CMK (cell line): ENCODE measurements at places on chromosomes 4 and X.
A peak's percentile ranks its signal among the peaks of the same experiment; 100 is the strongest.

DNA sequence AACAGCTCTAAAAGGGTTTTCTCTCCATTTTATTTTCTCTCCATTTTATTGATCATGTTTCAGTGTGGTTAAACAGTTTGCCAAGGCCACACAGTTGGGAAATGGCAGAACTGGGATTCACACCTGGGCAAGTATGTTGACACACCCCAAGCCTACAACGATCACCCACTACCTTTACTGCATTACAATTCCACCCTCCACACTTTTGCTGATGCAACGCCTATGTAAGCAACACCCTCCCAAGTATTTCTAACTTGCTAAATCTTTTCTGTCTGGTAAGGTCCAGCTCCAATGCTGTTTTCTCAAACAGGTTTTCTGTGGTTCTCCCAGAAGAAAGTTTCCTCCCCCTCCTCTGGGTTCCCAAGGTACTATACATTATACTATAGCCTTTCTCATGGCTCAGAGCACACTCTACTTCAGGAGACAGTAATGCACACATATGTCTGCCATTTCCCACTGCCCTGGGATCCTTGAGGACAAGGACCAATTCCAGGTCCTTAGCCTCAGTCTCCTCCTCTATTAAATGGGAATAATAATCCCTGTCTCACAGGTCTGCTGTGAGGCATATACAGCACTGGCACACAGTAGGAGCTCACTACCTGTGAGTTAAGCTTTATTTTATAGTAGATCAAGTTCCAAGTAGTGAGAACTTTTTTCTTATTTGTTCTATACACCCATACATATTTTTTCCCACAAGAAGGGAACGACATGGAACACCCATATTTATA is 27.9 kb downstream of the IQSEC2 start:
- no peak for DNase-seq

GRCh38 chr4:53490161-53490956 is 100.9 kb downstream of the LNX1 start:
- no peak for DNase-seq

DNA sequence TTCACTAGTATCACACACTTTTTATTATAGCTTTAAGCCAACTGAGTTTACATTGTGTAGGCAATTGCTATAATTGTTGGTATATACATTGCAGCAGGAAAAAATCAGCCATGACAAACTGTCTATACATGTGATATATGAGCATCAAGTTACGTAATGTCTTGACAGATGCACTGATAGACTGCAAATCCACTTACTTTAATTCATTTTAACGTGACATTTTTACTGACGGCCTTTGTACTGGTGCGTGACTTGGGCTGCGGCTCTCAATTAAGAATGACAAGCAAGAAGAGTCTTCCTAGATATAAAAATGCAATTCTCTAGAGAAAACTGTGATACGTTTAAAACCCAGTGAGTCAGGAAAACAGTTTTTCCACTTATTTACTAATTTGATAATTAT is 143.8 kb downstream of the ACTRT1 start:
- DNase-seq, result no peak

GRCh38 chr4:118337954-118338353 is 14.8 kb downstream of the PRSS12 start:
- no peak for DNase-seq

DNA sequence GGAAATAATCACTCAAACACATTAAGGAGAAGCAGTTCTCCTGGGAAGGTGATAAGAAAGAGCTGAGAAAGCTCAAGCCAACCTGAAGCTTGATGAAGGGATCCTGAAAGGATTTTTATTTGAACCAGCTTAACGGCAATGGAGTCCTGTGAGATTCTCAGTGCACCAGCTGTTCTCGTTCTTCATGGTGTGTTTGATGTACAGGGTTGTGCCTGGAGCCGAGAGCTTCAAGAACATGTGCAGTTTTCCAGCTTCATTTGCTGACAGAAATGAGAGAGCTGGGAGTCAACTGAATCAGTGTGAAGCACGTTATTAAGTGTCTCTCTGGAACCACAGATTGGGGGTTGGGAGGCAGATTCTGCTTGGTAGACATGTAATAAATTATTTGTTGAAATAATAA is 115.7 kb downstream of the ANKRD50 start:
- no peak for DNase-seq

GRCh38 chr4:22071749-22072148 is 123.2 kb upstream of the KCNIP4 start:
- no peak for DNase-seq

GRCh38 chr4:88613417-88613875 is 21.2 kb downstream of the HERC3 start:
- DNase-seq, result no peak

- DNase-seq, result no peak
Measured at GRCh38 chrX:97828471-97828870, 944.8 kb downstream of the RPA4 start.

DNA sequence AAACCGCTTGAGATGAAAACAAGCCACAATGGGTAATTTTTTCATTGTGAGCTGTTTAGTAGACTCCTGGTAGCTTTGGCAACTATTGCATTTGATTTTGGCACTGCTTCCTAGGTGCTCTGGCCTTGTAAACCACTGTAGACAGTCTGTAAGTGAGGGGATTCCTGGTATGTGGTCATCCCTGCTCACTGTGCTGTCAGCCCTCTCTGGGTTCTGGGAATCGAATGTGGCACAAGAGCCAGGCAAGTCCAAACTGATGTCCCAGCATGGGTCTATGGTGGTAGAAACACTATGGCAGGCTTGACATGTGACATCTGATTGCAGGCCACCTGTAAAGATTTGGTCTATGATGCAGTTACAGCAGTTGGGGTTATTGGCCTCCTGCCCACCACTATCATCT is 2.5 kb downstream of the USP51 start:
- no peak for DNase-seq

GRCh38 chrX:100768679-100769338 is 36.9 kb upstream of the SYTL4 start:
- peak; percentile 47 for DNase-seq

- DNase-seq, result no peak
Measured at GRCh38 chr4:40178672-40179071, 18.2 kb upstream of the RHOH start.

DNA sequence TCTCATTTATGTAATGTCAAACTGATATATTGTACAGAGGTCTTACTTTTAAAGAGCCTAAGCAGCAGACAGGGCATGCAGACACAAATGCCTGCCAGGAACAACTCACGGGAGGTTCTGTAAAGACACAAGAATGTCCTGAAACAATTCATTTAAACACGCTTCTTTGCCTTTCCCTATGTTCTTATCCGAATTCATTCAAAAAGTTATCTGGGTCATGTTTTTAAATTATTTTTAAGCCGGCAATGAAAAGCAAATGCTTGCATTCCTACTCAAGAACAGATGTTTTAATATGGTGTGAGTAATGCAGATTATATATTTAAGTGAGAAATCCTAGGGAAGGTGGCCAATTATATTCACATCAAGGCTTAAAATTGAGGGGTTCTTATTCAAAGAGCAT is 192.6 kb downstream of the PDGFC start:
- DNase-seq, result no peak

DNA sequence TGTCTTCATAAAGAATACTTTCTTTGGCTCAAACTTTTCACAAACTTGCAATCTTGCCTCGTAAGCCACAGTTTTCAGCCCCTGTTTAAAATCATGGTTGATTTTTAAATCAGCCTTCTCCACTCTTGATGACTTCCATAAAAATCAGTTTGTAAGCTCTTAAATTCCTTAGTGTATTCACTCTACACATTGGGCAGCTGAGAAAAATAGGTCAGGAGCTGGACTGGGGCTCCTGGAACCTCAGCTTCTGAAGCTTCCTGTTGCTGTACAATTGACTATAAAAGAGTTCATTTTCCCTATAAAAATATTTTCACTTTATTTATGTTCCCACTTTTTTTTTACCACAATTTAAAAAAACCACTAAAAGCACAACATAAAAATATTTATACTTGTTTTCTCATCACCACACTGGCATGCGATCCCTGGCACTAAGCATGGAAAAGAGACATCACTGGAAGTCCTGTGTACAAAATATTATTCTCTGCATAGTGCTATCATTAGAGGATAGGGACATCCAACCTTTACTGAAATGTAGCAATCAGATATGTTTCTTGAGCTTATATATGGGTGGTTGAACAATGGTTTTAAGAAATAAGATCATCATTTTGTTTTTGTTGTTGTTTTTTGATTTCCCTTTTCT is 345.7 kb downstream of the FBXO8 start:
- no peak for DNase-seq

- no peak for DNase-seq
Measured at GRCh38 chr4:89311433-89311832, 3.8 kb upstream of the GPRIN3 start.

- DNase-seq, result no peak
Measured at GRCh38 chrX:9310616-9311015, 154.2 kb upstream of the TBL1X start.

DNA sequence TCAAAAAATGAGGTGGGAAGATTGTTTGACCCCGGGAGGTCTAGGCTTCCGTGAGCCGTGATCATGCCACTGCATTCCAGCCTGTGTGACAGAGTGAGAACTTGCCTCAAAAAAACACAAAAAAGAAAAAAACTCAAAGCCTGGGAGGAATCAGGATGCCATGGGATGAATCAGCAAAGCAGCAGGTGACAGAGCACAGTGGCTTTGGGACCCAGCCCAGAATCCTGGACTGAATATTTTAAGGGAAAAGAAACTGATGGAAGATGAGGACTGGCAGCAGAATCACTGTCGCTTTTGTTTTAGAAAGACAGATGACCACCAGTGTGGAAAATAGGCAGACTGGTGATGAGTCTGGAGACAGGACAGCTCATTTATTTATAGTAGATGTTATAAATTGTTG is 16.6 kb downstream of the S100G start:
- DNase-seq, result no peak

DNA sequence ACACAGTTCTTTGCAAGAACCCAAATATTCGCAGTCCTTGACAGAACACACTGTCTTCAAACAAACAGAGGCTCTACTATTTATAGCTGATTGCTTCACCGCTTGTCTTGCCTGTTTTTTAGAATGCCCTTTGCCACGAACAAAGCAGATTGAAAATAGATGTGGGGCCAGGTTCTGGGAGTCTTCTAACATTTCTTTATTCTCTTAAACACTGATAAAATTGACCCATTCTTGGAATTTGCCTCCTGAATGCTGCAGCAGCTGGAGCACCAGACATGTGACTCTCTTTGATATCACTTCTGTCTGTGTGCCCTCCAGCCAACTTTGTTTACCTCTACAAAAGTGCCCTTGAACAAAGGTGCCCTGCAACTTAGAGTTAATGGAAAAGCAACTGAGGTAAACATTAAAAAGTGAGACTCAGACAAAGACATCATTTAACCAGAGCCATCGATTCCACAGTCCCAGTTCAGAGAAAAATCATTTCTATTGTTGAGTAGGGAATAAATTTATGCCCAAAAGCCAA is 64.2 kb upstream of the SPP1 start:
- DNase-seq, result no peak

DNA sequence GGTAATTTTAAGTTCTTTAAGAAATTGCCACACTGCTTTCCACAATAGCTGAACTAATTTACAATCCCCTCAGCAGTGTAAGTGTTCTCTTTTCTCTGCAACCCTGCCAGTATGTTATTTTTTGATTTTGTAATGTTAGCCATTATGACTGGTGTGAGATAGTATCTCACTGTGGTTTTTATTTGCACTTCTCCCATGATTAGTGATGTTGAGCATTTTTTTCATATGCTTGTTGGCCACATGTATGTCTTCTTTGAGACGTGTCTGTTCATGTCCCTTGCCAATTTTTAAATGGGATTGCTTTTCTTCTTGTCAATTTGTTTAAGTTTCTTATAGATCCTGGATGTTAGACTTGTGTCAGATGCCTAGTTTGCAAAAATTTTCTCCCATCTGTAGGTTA is 86.1 kb downstream of the BMP3 start:
- DNase-seq, result no peak

DNA sequence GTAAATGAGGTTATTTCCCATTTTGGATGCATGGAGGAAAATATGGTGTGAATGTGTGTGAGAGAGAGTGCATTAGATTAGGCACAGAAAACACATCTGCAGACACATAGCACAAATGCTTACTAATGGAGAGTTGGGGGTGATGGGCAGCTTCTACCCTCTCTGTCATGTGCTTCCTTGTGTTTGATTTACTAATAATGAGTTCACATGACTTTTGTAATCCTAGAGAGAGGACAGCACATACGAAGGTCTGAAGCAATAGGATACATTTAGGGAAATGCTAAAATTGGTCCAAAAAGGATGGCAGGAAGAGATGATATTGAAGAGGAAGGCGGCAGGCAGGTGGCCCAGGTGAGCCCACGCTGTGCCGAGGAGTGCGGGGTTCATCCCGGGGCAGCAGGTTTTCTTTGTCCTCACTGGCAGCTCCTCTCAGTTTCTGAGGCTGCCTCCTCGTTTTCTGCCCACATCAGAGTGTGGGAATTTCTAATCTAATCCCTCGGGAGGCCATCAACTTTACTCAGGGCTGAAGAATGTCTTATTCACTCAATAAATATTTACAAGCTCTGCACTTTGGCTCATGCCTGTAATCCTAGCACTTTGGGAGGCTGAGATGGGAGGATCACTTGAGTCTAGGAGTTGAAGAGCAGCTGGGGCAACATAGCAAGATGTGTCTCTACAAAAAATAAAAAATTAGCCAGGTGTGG is 15.9 kb upstream of the MAP9 start:
- DNase-seq, result no peak

- no peak for DNase-seq
Measured at GRCh38 chr4:173411106-173411693, 12.3 kb upstream of the SCRG1 start.
